CD4-positive, alpha-beta T cell treated with Interleukin-6 at 100 ng/mL for 8 hours (primary cell): ENCODE measurements at places on chromosomes 16 and 17.

GRCh38 chr16:85947230-85948137 lies 48.5 kb downstream of the IRF8 start:
- peak; percentile 11 for DNase-seq

GRCh38 chr16:50573947-50574744 lies 25.9 kb downstream of the NKD1 start:
- no peak for DNase-seq

- DNase-seq, result peak; percentile 24
These were observed 99.4 kb downstream of the CYLD start for GRCh38 chr16:50841081-50841886.

DNA sequence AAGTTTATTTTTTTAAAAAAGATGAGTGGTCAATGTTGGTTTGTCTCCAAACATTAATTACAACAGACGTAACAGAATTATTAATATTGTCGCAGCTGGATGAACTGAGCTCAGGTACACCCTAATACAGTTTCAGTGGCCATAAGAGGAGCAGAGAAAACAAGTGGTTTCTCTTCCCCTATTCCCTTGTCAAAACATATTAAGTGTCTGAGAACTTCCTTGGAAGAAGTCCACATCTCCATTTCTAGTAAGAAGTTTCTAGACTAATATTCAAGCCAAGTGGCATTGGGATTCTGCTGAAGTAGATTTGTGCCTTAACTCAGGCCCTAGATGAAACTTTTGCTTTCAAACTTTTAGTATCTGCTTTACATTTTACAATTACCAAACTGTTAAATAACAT lies 47.7 kb downstream of the GNA13 start:
- DNase-seq, result no peak

DNA sequence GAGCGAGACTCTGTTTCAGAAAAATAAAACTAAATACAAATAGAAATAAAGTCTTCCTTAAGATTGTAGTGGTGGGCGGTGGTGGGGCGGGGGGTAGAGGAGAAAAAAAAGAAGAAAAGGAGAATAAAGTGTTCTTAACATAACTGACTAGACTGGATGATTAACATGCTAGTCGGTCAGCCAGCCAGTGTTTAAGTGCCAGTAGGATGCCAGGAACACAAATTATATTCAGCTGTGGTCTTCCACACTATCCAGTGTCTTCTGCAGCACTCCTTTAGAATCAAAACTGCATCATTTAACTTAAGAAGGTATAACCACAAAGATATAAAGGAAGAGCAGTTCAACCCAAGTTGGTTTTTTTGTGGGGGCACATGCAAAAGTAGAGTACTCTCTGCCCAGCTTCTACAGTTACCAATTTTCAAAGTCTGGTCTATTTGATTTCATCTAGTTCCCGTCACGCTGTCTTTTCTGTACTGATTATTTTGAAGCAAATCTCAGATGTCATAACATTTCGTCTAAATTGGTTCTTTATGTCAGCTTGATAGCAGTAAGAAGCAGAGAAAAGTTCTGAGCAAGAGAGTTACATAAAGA lies 15.8 kb downstream of the HEATR3 start:
- no peak for DNase-seq

GRCh38 chr16:70681382-70682238 lies 4.2 kb downstream of the MTSS2 start:
- no peak for DNase-seq

DNA sequence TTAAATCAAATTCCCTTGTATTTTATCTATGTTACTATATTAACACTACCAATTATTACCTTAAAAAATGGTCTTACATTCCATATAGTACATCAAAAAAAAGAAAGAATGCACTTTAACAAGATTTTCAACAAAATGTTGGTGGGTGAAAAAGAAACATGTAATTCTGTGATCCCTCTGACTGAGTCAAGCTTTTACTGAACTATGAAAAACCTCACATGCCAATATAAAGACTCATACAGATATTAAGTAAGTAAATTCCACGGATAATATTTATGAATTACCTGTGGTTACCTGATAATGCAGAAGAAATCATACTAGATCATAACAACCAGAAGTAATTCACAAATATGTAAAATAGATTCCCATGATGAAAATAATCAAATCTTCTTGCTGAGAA lies 12.4 kb downstream of the COIL start:
- DNase-seq, result no peak

- no peak for DNase-seq
These were observed 52.0 kb downstream of the CBFA2T3 start for GRCh38 chr16:88924834-88925539.

- no peak for DNase-seq
These were observed 21.1 kb downstream of the IST1 start for GRCh38 chr16:71916397-71916920.

GRCh38 chr16:8740775-8741355 lies 56.6 kb downstream of the TMEM186 start:
- no peak for DNase-seq

DNA sequence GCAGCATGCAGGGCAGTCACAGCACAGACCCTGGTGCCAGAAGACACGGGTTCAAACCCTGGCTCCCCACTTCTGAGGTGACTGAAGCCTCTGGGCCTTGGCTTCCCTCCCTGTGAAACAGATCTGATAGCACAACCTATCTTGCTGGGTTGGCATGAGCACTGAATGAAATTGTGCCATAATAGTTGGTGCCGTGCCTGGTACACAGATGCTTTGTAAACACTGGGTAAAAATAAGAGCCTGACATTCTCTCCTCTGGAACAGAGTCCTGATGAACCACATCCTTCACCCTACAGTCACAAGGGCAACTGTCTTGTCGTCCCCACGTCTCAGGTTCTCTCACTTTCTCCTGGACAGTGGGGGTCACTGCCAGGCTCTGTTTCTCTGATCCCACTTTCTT lies 35.7 kb downstream of the NOS2 start:
- no peak for DNase-seq

DNA sequence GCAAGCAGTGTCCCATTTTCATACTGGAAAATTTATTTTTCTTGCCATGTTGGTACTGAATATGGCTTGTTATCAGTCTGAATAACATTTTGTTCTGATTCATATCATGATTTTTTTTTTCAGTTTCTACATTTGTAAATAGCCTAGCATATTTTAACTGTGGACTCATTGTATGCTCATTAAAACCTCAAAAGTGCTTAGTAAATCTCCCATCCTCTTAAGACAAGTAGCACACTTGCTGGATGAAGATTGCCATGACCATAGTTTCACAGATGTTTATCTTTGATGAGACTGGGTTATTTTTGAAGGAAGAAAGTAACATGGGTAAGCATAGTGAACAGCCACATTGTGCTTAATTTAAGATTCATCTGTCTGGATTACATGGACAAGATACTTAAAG lies 878 bp downstream of the KRT10 start:
- DNase-seq, result no peak

GRCh38 chr16:49661465-49662187 lies 194.3 kb downstream of the ZNF423 start:
- no peak for DNase-seq

DNA sequence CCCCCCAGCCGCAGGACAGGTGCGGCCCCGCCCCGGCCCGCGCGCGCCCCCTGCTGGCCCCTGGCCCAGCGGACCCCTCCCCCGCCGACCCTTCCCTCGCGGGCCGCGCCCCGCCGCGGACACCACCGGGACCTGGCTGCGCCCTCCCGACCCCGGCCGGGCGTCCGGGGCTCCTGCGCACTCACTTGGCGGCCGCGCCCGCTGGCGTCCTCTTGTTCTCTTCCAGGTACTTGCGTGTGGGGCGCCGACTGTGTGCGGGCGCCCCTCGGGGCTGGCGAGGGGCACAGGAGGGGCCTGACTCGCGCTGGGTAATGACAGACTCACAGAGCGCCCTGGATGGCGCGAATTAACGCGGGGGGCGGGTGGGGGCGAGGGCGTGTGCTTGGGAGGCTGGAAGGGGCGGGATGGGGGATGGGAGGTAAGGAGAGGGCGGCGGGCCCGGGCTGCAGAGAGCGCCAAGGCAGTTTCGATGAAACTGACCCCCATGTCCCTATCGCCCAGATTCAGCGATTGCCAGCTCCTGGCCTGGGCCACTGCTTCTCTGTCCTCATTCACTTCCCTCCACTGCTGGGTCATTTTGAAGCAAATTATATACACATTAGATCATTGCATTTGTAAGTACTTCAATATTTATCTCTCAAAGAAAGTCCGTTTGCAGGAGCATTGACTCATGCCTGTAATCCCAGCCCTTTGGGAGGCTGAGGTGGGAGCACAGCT lies 445 bp upstream of the DBNDD1 start:
- DNase-seq, result peak; percentile 49

- DNase-seq, result no peak
These were observed 103.8 kb downstream of the YPEL2 start for GRCh38 chr17:59435238-59435637.
